ENCODE measurements at places on chromosomes 2 and 18.
A peak's percentile ranks its signal among the peaks of the same experiment; 100 is the strongest.

DNA sequence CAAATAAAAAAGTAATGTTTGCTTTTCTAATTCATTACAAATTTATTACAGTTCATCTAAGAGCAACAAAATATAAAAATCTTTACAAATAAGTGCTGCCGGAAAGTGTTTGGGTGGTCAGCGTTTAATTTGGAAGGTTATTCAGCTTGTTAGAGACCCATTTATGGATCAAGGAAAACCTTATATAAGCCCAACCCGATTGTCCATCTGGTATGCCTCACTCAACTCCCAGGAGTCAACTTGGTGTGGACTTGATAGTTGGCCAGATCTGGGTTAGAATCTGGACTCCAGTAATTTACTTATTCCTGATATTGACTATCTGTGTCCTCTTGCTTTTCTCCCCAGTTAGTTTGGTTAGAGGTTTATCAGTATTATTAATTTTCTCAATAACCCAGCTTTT, 106.2 kb downstream of the KCTD1 start:
- H3K36me3 ChIP-seq, result no peaks in the 10 kb centered on the region
- H3K4me3 ChIP-seq, result no peak overlapping the region
- H3K4me1 ChIP-seq, result no peaks in the 10 kb centered on the region
- no peak overlapping the region for H3K27ac ChIP-seq
- no peak for DNase-seq

- DNase-seq, result peak; percentile 62
- H3K27me3 ChIP-seq, result no peaks in the 10 kb centered on the region
- H3K4me3 ChIP-seq, result no peak overlapping the region
These were observed 464.1 kb downstream of the TNS1 start for GRCh38 chr2:217538719-217539118.

DNA sequence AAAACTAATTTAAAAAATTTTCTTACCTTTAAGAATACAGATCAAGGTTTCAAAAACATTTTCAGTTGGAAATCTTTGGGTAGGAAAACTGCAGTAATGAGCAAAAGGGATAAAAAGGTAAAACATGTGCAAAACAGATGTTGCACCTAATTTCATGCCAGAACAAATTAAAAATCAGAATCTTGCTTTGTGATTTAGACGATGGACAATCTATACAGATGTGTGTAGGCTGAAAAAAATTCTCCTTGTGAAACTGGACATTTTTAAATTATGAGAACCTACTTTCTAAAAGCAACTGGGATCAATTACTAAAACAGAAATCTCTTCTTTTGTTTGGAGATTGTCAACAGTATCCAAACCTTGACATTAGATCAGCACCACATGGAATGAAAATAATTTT, 183.2 kb upstream of the ITGA4 start:
- no peaks in the 10 kb centered on the region for H3K4me1 ChIP-seq
- H3K27me3 ChIP-seq, result no peaks in the 10 kb centered on the region
- no peak overlapping the region for H3K27ac ChIP-seq
- H3K36me3 ChIP-seq, result no peaks in the 10 kb centered on the region

- no peaks in the 10 kb centered on the region for H3K36me3 ChIP-seq
- no peak overlapping the region for H3K4me3 ChIP-seq
- H3K4me1 ChIP-seq, result no peaks in the 10 kb centered on the region
- peaks cover 43% of the 10 kb centered on the region for H3K27me3 ChIP-seq
- no peak for DNase-seq
These were observed 13.7 kb upstream of the SKOR2 start for GRCh38 chr18:47265197-47265596.

- no peaks in the 10 kb centered on the region for H3K27me3 ChIP-seq
- no peaks in the 10 kb centered on the region for H3K4me1 ChIP-seq
- no peaks in the 10 kb centered on the region for H3K36me3 ChIP-seq
- no peak overlapping the region for H3K27ac ChIP-seq
These were observed 7.5 kb upstream of the MYO3B start for GRCh38 chr2:170170281-170171040.

- DNase-seq, result no peak
- no peaks in the 10 kb centered on the region for H3K4me1 ChIP-seq
- H3K27me3 ChIP-seq, result no peaks in the 10 kb centered on the region
These were observed 60.4 kb downstream of the KCNJ3 start for GRCh38 chr2:154758871-154759270.

- H3K27ac ChIP-seq, result no peak overlapping the region
- no peaks in the 10 kb centered on the region for H3K4me1 ChIP-seq
- DNase-seq, result no peak
- H3K27me3 ChIP-seq, result no peaks in the 10 kb centered on the region
- H3K36me3 ChIP-seq, result no peaks in the 10 kb centered on the region
These were observed 32.3 kb upstream of the C18orf32 start for GRCh38 chr18:49519101-49519971.

DNA sequence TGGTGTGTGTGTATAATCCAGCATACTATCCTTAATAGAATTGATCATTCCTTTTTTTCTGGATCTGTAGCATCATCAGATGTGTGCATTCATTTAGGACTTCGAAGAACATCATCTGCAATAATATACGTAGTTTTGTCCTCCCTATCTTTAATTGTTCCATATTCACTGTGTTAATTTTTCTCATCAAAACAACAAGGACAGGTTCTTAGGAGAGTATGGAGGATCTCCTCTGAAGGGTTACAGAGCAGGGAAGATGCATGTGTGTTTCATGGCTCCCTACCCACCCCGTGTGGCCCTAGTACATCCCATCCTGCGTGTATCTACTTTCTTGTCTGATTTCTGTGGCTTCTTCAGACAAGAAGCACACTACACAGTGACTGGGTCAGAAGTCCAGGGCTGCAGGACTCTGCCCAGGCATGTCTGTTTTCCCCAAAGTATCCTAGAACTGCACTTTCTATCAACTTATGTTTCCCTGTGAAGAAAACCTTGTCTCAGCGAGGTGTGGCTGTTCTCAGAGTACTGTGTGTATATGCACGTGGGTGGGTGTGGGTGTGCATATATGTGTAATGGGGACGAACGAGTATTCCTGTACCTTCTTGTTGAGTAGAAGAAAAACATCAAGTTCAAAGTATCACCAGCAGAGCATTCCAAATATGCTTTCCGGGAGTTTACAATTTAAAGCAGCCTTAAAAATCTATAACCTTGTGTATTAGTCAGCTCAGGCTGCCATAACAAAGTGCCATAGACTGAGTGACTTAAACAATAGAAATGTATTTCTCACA, 220.4 kb upstream of the FOSL2 start:
- no peak overlapping the region for H3K4me3 ChIP-seq
- no peaks in the 10 kb centered on the region for H3K36me3 ChIP-seq
- no peak for DNase-seq
- peaks cover 2% of the 10 kb centered on the region for H3K4me1 ChIP-seq

DNA sequence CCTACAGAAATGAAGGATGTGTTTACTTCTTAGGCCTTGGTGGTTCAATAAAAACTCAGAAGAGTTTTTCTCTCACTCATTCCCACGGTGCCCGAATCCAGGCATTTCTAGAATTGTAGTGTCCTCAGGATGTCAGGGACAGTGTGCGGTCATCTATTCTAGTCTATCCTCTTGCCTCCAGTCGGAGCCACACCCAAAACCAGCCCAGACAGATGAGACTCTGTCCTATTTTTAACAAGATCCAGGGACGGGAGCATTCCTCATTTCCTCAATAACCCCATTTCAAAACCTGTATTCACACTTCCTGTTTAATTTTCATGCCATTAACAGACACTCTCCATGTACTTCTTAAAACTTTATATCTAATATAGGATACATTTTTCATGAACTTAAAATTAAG, 11.6 kb upstream of the RBMS1 start:
- no peaks in the 10 kb centered on the region for H3K27me3 ChIP-seq
- H3K27ac ChIP-seq, result no peak overlapping the region
- H3K4me3 ChIP-seq, result no peak overlapping the region
- H3K36me3 ChIP-seq, result no peaks in the 10 kb centered on the region
- DNase-seq, result no peak
- H3K4me1 ChIP-seq, result no peaks in the 10 kb centered on the region

DNA sequence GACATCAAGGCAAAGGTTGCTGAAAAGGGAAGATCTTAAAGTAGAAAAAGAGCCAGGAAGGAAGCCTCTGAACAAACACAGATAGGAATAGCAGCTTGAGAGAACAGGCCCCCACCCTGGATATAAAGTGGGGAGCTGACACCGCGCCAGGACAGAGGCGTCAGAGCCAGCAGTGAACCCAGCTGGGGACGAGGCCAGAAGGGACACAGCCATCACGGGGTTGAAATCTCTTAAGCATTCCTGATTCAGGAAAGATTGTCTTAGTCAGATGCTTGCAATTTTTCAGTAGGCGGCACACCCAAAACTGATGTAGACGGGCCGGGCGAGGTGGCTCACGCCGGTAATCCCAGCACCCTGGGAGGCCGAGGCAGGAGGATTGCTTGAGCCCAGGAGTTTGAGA, 93.8 kb upstream of the PHLPP1 start:
- H3K27me3 ChIP-seq, result no peaks in the 10 kb centered on the region
- H3K36me3 ChIP-seq, result no peaks in the 10 kb centered on the region
- peak; percentile 79 for DNase-seq
- H3K4me3 ChIP-seq, result no peak overlapping the region
- no peaks in the 10 kb centered on the region for H3K4me1 ChIP-seq
- peak overlapping the region; percentile 43 for H3K27ac ChIP-seq

GRCh38 chr2:48551548-48551947, 21.6 kb downstream of the STON1 start:
- H3K36me3 ChIP-seq, result no peaks in the 10 kb centered on the region
- no peak overlapping the region for H3K27ac ChIP-seq
- no peaks in the 10 kb centered on the region for H3K27me3 ChIP-seq
- DNase-seq, result no peak
- no peaks in the 10 kb centered on the region for H3K4me1 ChIP-seq

DNA sequence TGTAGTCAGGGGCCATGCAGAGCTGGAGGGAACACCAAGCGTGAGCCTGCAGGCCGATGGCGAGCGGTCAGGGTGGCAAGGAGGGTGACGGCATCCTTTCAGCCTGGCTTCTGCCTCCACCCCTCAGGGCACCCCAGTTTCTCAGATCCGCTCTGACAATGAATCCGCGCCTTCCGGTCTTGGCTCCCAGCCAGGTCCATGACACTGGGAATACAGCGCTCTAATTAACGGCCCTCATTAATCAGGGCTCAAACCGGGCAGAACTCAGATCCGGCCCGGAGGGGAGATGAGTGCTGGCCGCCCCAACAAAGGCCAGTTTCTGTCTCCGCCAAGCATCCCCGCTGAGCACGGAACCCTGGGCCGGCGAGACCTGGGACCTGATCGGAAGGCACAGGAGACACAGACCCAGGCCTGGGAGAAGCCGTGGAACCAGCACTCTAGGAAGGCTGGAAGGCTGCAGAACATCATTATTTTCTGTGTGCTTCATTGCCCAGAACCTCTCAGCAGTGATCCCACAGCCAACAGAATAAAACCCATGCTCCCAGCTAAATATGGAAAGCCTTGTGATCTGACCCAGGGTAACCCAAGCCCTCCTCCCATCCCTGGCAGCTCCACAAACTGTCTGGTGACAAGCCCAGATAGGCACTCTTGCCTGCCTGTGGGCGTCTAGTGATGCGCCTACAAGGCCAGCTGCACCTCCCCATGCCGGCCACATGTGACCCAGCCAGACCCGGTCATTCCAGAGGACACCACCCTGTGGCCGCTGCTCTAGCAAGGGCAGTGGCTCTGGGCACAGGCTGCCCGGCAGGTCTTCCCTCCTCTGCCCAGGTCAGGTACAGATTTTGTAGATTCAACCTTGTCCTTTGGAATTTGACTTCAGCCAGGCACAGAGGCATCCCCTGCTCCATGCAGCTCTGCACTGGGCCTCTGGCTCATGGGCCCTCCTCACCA, 438.7 kb upstream of the MYT1L start:
- no peak overlapping the region for H3K27ac ChIP-seq
- no peaks in the 10 kb centered on the region for H3K36me3 ChIP-seq
- H3K4me3 ChIP-seq, result no peak overlapping the region
- H3K4me1 ChIP-seq, result no peaks in the 10 kb centered on the region
- DNase-seq, result peak; percentile 69

- H3K27me3 ChIP-seq, result no peaks in the 10 kb centered on the region
- no peak for DNase-seq
- no peaks in the 10 kb centered on the region for H3K4me1 ChIP-seq
- no peak overlapping the region for H3K27ac ChIP-seq
These were observed 1275.2 kb upstream of the CRIM1 start for GRCh38 chr2:35080231-35080910.

Data from kidney (tissue), 22 donors.